EH (cell line): ENCODE measurements at places on chromosomes 2 and 18.

DNA sequence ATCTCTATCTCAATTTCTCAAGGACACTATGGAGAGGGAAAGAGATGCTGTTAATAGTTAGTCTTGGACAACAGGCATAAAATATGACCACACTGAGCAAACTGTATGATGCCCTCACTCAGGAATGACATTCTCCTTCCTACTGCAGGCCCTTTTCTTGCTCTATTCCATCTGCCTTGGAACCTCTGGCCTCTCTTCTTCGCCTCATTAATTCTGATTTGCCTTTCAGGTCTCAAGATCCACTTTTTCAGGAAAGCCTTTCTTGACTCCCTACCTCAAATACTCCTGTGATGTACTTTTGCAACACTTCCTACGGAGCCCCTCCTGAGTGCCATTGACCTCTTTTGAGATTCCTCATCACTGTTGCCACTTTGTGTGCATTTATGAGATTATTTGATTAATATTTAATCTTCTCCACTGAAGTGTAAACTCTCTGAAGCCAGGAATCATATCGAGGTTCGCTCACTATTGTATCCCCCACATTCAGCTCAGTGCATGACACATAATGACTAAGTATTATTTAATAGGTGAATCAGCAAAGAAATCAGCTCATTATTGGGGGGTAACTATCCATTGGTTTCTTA lies 21.3 kb upstream of the SPP2 start:
- peak; percentile 20 for DNase-seq

- peak; percentile 94 for DNase-seq
These were observed 141.6 kb upstream of the RIOK3 start for GRCh38 chr18:23311351-23312121.

- peak; percentile 0 for DNase-seq
These were observed 87.9 kb upstream of the KCNH7 start for GRCh38 chr2:162926501-162926900.

DNA sequence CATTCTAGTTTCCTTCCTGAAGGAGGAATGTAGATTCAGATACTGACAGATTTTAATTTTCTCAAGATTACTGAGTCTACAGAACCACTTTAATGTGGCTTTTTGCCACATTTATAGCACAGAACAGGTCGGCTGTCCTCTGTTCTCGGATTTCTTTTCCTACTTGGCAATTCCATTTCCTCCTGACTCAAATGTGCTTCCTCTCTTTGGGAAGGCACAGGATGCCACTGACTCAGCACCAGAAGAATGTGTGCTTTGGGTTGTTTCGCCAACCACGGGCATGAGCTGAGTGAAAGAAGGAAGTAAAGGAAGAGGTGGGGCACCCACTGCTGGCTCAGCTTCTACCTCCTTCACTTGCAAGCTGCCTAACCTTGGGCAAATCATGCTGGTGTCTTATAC lies 970.6 kb upstream of the ACVR2A start:
- peak; percentile 0 for DNase-seq

DNA sequence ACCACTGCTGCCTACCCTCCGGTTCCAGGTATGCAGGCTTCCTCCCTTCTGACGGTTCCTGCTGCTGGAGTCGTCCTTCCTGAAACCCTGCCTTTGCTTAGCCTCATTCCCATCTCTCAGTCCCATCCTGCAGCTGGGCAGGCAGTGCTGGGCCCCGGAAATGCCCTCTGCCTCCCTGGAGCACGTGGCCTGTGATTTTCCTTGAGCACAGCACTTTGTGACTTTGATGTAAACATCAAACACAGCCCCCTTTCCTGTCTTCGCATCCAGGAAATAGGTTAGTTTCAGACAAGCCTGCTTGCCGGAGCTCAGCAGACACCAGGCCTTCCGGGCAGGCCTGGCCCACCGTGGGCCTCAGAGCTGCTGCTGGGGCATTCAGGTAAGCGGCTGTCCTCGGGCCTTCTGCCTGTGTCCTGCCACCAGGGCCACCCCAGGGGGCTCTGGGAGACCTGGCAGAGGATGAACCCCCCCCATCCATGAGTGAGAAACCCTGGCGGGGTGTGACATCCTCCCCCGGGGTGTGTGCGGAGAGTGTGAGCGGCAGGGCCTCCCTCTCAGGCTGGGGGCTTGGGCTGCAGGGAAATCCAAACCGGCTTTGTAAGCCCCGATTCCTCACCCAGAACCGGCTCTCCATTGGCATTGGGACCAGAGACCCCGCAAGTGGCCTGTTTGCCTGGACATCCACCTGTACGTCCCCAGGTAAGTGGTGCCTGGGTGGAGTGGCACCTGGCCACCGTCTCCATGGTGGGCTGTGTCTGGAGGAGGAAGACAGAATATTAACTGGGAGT lies at the start of gene ZAP70:
Gene ZAP70 (plus strand): TSS at position 281 of the 788 bp plus-strand sequence. CDS start 10,461 bp downstream, outside the sequence.
- DNase-seq = no peak

DNA sequence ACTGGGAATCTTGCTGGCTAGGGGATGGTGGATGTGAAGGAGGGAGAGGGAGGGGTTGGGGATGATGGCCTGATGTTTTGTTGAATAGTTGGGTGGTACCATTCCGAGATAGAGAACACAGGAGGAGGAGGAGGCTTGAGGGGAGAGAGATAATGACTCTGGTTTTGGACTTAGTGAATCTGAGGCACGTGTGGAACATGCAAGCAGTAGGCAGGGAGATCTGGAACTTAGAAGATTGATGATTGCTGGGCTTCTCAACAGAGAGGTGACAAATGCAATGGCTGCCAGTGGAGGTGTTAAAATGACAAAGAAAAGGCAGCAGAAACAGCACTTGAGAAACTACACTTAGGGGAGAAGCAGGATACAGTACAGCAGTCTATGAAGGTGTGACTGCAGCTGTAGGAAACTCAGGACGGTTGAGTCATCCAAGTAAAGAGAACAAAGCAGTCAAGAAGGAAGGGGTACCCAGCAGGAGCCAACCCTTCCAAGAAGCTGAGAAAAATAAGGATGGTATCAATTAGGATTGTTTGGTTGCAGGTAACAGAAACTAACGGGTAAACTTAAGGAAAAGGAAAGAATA lies 221.4 kb upstream of the FBXO11 start:
- DNase-seq = no peak

DNA sequence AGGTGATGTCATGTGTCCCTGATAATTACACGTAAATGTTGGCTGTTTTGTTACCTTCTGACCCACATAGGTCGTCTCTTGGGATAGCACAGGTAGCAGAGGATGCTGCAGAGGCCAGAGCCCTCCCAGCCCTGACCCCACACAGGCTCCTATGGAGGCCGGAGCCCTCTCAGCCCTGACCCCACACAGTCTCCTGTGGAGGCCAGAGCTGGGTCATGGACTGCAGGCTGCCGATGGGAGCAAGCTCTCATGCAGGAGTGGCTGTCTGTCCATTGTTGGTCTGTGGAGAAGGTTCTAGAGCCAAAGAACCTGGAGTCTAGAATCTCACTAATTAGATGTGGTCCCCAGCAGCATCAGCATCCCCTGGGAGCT lies 155.5 kb downstream of the LDLRAD4 start:
- DNase-seq = no peak

DNA sequence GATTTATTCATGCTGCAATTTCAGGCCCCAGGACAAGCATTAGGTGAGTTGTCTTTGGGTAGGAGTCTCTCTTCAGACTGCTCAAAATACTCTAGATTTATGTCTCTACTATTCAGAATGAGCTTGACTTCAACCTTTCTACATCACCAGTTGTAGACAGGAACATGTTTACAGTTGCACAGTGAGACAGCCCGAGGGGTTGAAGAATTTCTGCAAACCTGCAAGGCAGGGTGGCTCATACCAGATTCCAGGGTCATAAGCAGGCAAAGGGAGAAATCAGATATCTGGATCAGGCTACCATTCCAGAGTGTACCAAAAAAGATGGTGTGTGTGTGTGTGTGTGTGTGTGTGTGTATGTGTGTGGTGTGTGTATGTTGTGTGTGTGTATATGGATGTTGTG lies 112.4 kb downstream of the SPP2 start:
- no peak for DNase-seq

GRCh38 chr2:208542465-208543041 lies 136.0 kb downstream of the PTH2R start:
- DNase-seq = no peak

- no peak for DNase-seq
These were observed 23.4 kb upstream of the TSPYL6 start for GRCh38 chr2:54279385-54279784.

- no peak for DNase-seq
These were observed 116.4 kb downstream of the RTP5 start for GRCh38 chr2:241985986-241986329.

- DNase-seq = no peak
These were observed 65.3 kb upstream of the AMMECR1L start for GRCh38 chr2:127951026-127951425.

- DNase-seq = no peak
These were observed 33.3 kb downstream of the CCDC85A start for GRCh38 chr2:56217106-56217505.

- no peak for DNase-seq
These were observed 228.6 kb downstream of the SETBP1 start for GRCh38 chr18:44909191-44909719.

DNA sequence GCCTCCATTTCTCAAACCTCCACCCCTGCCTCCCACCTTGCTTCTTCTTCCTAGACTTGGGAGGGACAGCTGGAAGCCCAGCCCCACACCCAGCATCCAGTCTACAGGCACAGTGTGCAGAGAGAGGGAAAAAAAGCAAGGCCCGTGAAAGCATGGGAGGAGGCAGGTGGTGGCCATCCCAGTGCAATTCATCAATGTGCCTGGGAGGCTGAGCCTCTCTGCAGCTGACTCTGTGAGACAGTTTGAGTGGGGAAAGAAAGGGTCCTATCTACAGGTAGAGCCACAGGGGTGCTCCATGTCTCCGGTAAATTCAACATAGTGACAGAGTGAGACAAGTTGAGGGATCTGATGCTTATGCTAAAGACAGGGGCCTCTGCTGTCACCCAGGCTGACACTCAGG lies 340.6 kb downstream of the DYSF start:
- no peak for DNase-seq

DNA sequence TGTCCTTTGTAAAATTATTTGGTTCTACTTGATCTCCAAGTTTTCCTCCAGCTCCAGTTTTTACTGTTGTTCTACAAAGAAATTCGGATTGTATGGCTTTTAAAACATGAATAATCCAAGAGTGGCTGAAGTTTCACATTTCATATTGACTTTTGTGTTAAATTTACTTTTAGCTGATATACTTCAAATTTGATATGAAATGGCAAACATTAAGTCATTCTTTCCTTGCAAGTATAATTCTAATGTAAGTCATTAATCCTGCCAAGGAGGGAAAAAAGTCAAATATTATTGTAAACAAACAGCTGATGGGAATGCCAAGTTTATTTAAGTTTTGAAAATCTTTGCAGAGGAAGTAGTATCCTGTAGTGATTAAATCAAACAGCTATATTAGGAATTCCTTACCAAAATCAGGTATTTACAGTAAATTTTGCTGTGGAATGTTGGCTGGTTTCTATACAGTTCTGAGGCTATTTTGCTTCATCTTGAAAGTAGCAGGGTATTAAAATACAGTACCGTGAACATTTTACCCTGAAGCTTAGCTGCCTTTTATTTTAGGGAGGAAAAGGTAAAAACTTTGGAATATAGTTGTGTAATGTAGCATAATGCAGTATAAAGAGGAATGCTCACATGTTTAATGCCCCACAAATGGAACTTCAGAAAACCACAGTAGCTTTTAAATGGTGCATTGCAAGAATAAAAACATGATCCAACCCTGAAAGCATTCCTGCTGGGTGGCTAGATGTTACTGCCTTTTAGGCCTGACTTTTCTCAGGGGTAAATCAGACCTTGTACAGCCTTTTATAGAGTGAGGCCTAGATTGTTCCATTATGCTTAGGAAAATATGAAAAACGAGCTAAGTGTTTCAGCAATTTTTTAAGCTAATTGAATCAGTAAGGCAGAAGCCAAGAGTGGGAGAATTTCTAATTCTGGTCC lies 62.7 kb upstream of the NT5C1B start:
- DNase-seq = peak; percentile 91

- DNase-seq = no peak
These were observed 74.3 kb downstream of the TFCP2L1 start for GRCh38 chr2:121210691-121211090.

DNA sequence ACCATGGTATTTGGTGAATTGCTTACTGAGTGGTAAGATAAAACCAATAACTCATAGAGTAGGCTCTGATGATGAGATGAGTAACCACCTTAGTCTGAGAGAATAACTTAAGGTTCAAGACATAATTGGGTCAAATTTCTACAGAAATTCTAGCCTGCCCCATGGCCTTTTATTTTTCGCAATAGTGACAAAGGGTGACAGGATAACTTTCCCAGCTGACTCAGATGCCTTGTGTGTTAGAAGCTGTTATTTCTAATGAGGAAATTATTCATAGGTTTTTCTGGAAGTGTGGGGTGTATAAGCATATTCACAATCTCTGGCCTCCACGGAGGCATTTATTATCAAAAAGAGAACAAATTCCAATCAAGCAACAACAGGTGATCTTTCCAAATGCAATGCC lies 159.0 kb downstream of the NUP35 start:
- no peak for DNase-seq

GRCh38 chr18:12515550-12515949 lies 107.8 kb downstream of the PRELID3A start:
- no peak for DNase-seq

GRCh38 chr2:42048299-42049220 lies 739 bp downstream of the PKDCC start:
- peak; percentile 29 for DNase-seq

DNA sequence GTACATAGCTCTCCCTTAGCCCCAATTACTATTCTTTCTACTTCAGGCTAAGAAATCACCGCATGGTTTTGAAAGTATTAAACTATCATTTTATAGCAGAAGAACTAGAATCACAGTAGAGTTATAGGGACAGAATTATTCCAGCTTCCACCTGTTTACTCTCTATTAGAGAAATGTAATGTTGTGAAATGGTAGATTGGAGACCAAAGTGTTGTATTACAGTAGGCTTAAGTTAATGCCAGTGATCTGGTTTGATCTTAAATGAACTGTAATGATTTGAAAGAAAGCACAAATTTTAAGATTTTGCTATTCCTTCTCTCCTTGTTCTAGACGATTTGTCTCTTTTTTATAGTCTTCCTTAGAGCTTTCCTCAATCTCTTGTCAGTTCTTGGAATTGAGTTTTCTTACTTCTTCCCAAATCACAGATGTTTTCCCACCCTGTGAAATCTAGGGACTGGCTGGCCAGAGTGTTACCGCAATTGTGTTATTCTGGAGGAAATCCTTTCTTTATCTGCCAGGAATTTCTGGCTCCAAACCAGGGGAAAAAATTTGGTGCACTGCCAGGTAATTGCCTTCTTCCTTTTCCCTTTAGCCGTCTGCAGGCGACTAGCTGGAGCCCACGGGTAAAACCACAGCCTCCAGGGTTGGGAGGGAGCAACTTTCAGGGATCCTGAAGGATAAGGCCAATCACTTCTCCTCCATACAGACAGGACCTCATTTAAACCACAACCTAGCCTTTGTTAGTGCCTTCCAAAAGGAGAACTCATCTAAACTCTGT lies 51.7 kb downstream of the NOP58 start:
- peak; percentile 92 for DNase-seq
